Activated naive CD4-positive, alpha-beta T cell treated with anti-CD3 and anti-CD28 coated beads for 36 hours (primary cell): ENCODE measurements at places on chromosomes 6 and 20. TPM values are rescaled to one million over a fixed set of nuclear protein-coding genes. Genes with fewer than 3 reads are reported as not detected.

ATF6B gene
- total RNA-seq = 69.4 TPM

GSTA3 gene
- not detected for total RNA-seq

- H3K36me3 ChIP-seq = no peaks in the 10 kb centered on the region
- H3K27me3 ChIP-seq = peaks cover 8% of the 10 kb centered on the region
- no peak for DNase-seq
Measured at GRCh38 chr20:48332555-48332954, 495.2 kb downstream of the PREX1 start.

- H3K4me3 ChIP-seq = no peak overlapping the region
- peaks cover 4% of the 10 kb centered on the region for H3K27me3 ChIP-seq
- DNase-seq = no peak
Measured at GRCh38 chr6:96631248-96631647, 68.3 kb downstream of the FHL5 start.

GRCh38 chr20:18705910-18706309 is 107.7 kb upstream of the SCP2D1 start:
- DNase-seq = no peak
- H3K4me1 ChIP-seq = peaks cover 6% of the 10 kb centered on the region
- H3K36me3 ChIP-seq = no peaks in the 10 kb centered on the region
- no peak overlapping the region for H3K27ac ChIP-seq

- no peak overlapping the region for H3K4me3 ChIP-seq
- no peaks in the 10 kb centered on the region for H3K4me1 ChIP-seq
- no peak overlapping the region for H3K27ac ChIP-seq
- no peak for DNase-seq
Measured at GRCh38 chr6:18469536-18469935, 82.4 kb downstream of the RNF144B start.

GRCh38 chr20:916125-916799 is at the start of gene ANGPT4:
Gene ANGPT4 (minus strand): TSS chr20:916334. CDS start chr20:916214, 120 bp downstream.
- H3K4me3 ChIP-seq = no peak within 1 kb of the TSS
- H3K4me1 ChIP-seq = no peaks in the 10 kb centered on the region
- no peaks in the 10 kb centered on the region for H3K36me3 ChIP-seq
- H3K27me3 ChIP-seq = no peaks in the 10 kb centered on the region

GRCh38 chr20:19815553-19815991 is 57.5 kb downstream of the RIN2 start:
- no peaks in the 10 kb centered on the region for H3K36me3 ChIP-seq
- H3K27ac ChIP-seq = no peak overlapping the region
- peaks cover 6% of the 10 kb centered on the region for H3K27me3 ChIP-seq
- no peak for DNase-seq
